ENCODE measurements at places on chromosomes 1 and 21.

- DNase-seq = peak; percentile 68
These were observed 60.6 kb downstream of the SCCPDH start for GRCh38 chr1:246784621-246785493.

DNA sequence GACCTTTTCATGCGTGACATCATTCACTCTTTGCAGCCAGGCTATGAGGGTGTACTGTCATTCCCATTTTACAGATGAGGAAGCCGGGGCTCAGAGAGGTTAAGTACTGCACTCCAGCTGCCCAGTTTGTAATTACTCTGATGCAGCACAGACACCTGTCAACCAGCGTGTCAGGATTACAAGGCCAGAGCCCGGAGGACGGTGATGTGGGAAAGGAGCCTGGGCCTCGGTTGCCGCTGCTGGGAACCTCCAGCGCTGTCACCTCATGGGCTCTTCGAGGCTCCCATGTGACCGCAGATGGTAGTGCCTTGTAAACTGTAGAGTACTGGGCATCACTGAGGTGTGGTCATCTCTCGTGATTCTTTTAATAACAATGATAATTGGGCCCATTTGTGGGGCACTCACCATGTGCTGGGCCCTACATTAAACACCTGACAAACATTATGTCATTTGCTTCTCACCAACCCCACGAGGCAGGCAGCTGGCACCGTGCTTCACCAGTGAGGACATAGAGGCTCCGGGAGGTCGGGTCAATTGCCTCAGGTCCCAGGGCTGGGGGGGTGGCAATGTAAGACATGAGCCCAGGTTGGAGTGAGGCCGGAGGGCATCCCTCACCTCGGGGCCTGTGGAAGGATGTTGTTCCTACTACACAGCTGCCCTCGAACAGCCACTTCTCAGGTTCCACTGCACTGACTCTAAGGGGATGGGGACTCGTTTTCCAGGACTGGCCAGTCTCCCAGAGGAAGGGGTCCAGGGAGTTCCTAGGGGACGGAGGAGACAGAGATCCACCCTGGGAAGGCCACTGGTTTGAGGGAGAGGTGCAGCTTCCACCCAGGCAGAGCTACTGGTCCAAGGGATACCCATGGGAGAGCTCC is 42.8 kb upstream of the PADI1 start:
- no peak for DNase-seq

- DNase-seq = no peak
These were observed 140.5 kb downstream of the SLC44A5 start for GRCh38 chr1:75470448-75470847.

- DNase-seq = no peak
These were observed 593.8 kb downstream of the USP25 start for GRCh38 chr21:16323596-16323995.

DNA sequence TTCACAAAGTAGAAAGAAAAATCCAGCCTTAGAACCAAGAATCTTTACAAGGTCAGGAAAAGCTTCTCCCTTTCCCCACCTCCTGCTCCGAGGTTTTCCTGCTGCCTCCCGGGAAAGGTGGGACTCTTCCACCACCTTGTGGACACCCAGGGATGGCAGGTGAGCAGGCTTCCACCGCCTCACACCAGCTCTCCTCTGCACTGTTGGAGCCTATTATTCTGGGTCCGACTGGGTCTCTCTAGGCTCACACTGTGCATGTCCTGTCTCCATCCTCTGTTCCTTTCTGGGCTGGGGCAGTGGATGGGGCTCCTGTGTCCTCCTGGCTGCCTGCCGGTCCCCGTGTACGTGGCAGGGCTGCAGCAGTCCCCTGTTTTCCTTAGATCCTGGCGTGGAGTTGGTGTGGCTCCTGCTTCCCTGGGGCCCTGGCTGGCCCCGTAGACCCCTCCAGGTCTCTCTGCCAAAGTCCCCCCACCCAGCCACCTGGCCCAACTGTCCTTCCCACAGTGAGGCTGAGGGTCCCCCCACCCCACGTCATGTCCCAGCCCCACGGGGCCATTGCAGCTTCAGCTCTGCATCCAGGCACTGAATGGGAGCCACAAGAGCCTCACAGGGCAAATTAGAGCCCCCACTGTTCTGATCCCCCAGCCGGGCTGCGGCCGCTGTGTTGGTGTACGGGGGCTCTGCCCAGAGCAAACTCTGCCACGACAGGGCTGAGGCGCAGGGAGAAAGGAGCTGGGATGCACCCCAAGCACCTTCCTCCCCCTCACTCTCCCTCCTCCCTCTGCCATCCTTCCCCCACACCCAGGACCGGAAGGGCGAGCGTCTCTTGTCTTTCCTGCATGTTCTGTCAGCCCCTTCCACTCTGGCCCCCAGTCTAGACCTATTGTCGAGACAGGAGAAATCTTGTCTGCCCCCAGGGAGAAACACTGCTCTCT is 3.3 kb upstream of the SLC45A1 start:
- peak; percentile 19 for DNase-seq

- no peak for DNase-seq
These were observed 37.8 kb downstream of the LRRN2 start for GRCh38 chr1:204647805-204648153.

- peak; percentile 67 for DNase-seq
These were observed 110.4 kb downstream of the SYT2 start for GRCh38 chr1:202599669-202600431.

DNA sequence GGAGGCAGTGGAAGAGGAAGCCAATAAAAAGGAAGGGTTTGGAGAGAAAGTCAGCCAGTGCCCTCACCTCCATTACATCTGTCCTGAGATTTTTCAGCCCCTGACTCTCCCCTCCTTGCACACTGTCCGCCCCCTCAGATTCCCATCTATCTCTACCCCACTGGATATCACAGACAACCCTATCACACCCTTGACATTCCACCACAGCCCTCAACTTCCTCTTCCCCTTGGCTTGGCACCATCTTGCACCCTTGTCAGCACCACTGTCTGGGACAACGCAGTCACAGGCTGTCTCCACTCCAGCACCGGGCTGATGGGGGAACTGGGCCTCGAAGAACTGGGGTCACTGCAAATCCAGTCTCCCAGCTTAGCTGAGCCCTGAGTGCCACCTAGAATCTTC is 14.2 kb upstream of the PLEKHA6 start:
- DNase-seq = no peak

GRCh38 chr1:115729756-115730155 is 38.8 kb downstream of the CASQ2 start:
- peak; percentile 18 for DNase-seq

All from MV-4-11 (cell line).